ENCODE measurements at places on chromosomes 4 and X. TPM values are rescaled to one million over a fixed set of nuclear protein-coding genes. Genes with fewer than 3 reads are reported as not detected.

Gene KCNIP4
- total RNA-seq = not detected

Gene RBMXL3
- not detected for total RNA-seq

Gene SEPTIN6
- 13.3 TPM for total RNA-seq

Gene MAGEC1
- total RNA-seq = not detected

All from endothelial cell of coronary artery (primary cell).